ENCODE measurements at places on chromosomes 5 and 9.
A peak's percentile ranks its signal among the peaks of the same experiment; 100 is the strongest.

GRCh38 chr9:129776938-129777768, 24.3 kb upstream of the PTGES start:
- no peak for DNase-seq

DNA sequence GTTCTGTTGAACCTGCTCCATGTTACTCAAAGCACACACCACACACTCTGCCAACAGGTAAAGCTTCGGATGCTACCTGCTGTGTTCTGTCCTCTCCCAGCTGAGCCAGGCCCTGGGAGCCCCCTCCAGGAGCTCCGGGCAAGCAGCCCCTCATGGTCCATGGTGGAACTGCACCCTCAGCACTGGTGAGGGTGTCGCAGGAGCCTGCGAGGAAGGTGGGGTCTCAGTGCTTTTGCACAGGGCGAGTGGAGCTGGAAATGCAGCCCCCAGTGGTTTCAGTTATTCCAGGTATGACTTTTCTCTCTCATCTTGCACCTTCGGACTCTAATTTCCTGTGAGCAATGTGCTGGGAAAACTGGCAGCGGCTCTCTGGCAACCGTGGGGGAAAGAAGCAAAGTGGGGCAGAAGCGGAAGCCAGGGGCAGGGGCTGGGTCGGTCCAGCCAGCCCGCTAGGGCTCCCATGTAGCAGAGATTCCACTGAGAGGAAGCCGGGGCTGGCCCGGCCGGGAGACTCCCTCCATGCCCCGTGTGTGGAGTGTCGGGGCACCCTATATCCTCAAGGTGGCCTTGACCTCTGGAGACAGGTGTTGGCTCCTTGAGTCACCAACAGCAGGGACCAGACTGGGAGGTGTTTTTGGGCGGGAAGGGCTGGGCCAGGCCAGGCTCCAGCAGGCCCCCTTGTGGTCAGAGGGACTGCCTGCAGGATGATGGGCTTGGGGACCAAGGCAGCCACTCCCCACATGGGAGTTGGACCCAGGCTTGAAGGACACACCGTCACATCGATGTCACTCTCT, 75.6 kb upstream of the PRSS3 start:
- peak; percentile 3 for DNase-seq

DNA sequence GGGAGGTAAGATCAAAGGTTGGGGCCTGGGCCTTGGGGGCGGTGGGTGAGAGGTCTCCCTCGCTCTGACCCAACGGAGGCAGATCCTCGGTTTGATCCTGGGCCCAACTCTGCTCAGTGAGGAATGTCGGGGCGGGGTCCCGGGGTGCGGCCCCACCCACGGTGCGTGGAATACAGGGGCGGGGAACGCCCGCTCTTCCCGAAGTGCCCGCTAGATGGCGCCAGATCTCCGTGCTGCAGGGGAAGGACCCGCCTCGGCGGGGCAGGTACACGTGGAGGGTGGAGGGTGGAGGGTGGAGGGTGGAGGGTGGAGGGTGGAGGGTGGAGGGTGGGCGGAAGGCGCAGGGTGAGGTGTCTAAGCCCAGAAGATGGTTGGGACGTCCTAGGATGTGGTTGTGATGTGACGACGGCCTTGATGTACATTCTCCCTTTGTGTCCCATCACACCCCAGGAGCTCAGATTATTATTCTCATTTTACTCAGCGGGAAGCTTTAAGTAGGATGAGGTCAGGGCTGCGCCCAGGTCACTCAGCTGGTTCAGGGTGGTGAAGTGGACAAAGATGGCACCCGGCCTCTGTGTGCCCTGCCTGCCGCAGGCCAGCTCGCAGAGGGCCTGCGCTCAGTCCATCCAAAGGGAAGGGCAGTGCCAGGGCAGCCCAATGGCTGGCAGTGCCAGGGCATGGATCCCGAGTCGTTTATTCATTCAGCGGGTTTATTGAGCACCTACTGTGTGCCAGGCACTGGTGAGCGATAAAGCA, 9.4 kb upstream of the RPS14 start:
- no peak for DNase-seq

GRCh38 chr5:109324351-109324750, 85.4 kb downstream of the PJA2 start:
- DNase-seq: no peak

- no peak for DNase-seq
Measured at GRCh38 chr5:100802208-100802607, 100.9 kb downstream of the ST8SIA4 start.

DNA sequence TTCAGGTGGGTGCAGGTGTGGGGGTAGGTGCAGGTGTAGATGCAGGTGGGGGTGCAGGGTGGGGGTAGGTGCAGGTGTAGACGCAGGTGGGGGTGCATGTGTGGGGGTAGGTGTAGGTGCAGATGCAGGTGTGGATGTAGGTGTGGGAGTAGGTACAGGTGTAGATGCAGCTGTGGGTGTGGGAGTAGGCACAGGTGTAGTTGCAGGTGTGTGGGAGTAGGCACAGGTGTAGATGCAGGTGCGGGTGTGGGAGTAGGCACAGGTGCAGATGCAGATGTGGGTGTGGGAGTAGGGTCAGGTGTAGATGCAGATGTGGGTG, 94.6 kb downstream of the PHF2 start:
- DNase-seq: no peak

GRCh38 chr5:90949469-90950358, 391.1 kb downstream of the ADGRV1 start:
- no peak for DNase-seq

GRCh38 chr5:89595056-89595455, 712.1 kb upstream of the MEF2C start:
- DNase-seq: no peak

DNA sequence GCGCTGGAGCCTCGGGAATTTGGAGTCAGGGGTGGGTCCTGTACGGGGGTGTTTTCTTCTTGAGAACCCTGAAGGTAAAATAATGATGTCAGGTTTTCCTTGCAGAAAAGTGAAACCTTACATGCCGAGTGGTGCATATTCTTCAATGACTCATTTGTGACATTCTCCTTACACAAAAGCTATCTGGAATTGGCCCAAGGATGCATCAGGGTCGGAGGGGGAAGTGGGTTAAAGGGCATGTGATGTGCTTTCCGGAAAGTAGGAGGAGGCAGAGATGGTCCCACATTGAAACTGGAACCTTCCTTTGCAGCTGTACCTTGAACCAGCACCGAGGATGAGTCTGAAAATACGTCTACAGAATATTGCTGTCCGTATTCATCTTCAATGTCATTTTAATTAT, 411.2 kb upstream of the IRX4 start:
- DNase-seq: no peak

- DNase-seq: no peak
Measured at GRCh38 chr5:20335978-20336377, 348.0 kb upstream of the CDH18 start.

DNA sequence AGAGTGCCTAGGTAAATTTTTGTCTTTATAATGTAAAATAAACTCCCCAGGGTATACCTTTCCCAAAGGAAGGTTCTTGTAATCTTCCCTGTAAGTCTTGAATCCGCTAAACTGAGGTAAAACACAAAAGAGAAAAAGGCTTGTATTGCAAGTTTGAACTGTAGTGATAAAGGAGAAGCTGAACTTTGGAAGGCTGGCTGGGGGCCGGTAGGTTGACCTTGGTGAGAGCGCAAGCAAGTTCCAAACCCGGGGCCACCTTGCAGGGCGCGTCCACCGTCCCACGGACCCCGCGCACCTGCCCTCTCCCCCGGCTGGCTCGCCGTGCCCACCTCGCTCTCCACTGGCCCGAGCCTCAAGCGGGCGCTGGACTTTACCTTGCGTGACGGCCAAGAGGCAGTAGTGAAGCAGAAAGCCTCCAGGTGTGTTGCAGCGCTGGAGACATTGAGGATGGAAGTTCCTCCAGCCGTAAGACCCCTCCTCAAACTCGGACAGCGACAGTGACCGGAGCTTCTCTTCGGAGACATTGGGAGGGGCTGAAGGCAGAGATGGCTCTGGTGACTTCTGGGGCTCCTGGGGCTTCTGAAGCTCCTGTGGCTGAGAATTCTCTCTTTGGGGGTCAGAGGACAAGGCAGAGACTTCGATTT, 428 bp downstream of the SLCO4C1 start:
- DNase-seq: no peak
